Vagina (tissue), 2 donors: ENCODE measurements at places on chromosomes 6 and 20.

GRCh38 chr6:160523223-160523622, 140.9 kb downstream of the LPA start:
- no peak for DNase-seq

DNA sequence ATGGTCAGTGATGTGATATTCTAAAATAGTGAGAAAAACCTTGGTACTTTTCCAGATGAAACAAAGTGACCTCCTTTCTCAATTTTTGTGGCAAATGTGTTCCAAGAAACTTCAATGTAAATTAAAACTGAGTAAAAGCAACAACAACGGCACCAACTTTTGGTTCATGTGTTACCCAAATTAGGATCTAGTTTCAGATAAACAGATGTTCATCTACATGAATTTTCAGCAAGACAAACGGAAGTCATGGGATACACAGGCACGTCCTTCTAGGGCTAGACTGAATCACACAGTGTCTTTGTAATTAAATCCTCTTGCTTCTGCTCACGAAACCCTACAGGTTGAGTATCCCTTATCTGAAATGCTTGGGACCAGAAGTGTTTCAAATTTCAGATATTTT, 915.2 kb downstream of the TFAP2A start:
- DNase-seq, result no peak

GRCh38 chr20:54914995-54915394, 439.6 kb downstream of the DOK5 start:
- no peak for DNase-seq

DNA sequence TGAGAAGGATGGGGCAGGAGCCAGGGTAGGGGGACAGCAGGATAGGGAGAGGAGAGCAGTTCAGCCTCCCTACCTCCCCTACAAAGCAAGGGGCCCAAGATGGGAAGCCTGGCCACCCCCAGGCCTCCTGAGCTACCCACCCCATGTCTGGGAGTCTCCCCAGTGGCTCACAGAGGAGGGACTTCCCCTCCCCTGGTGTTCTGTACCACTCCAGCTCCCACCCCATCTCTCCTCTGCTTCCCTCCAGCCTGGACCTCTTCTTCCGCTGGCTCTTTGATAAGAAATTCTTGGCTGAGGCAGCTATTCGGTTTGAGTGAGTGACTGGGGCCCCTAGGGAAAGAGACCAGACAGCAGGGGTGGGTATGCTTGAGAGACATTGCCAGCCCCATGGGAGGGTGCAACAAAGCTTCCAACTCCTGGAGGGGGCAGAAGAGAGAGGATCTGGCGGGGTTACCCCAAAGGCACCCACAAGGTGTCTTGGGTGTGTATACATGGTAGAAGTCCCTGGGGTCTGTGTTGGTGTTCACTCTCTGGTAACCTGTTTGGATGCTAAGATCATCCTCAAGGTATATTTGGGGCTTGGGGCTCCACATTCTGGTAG, 8.2 kb upstream of the CAPN11 start:
- no peak for DNase-seq

DNA sequence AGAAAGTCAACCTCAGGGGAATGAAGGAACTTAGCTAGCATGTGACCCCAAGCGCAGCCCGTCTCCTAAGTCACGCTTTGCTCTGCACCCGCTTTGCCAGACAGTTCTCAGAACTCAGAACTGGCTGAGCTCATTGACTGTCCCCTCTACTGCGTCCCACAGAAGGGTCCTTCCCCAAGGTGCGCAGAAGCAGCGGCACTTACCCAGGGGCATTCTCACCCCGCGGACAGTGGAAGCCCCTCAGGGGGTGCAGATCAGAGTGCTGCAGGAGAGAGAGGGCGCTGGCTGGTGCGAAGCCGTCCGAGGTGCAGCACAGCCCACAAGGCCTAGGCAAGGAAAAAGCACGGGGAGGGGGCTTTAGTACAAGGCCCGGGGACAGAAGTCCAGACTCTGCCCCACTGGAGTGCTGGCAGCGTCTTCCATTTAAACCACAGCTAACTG, 807 bp downstream of the SNHG17 start:
- no peak for DNase-seq

DNA sequence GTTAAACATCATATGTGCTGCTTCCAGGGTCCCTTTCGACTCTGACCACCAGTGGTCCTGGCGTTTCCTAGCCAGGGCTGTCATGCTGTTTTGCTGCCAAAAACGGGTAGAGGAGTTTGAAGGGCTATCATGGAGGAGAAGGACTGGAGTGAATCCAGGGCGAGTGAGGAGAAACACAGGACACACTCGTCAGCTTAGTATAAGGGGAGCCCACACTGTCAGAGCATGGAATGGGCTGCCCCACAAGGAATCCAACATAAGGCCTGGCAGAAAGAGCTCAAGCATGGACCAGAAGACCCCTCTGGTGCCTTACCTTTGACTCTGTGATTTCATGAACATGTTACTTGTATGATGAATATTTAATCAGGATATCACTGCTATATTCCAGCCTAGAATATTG, 247.2 kb downstream of the NRN1 start:
- DNase-seq, result no peak

DNA sequence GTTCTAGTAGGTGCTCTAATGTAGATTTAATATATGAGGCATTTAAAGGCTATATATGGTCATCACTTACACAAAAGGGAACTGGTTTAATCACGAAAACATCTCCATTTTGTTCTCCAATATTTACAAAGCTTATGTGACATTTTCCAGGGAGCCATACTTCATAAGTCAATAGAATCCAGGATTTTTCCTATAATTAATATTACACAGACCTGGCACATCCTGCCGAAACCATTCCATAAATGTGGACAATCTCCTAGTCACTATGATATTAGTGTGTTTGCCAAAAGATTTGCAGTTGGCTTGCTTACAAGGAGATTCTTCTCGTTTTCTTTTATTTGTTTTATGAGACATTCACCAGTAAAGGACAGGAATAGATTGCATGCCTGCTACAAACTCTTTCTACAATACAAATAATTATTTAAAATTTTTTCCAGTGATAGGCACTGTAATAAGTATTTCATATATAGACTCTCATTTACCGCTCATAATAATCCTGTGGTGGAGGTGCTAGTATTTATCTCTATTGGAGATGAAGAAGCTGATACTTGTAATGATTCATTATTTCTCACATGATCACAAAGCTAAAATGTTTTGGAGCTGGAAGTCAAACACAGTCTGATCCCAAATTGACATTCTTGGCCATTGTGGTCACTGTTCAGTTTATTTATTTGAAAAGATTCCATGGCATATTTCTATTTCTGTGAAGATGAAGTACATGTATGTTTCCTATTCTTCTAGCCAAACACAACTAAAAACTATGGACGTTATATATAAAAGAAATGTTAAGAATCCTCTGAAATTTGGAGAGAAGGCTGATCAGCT, 597.0 kb downstream of the HTR1B start:
- DNase-seq, result no peak

DNA sequence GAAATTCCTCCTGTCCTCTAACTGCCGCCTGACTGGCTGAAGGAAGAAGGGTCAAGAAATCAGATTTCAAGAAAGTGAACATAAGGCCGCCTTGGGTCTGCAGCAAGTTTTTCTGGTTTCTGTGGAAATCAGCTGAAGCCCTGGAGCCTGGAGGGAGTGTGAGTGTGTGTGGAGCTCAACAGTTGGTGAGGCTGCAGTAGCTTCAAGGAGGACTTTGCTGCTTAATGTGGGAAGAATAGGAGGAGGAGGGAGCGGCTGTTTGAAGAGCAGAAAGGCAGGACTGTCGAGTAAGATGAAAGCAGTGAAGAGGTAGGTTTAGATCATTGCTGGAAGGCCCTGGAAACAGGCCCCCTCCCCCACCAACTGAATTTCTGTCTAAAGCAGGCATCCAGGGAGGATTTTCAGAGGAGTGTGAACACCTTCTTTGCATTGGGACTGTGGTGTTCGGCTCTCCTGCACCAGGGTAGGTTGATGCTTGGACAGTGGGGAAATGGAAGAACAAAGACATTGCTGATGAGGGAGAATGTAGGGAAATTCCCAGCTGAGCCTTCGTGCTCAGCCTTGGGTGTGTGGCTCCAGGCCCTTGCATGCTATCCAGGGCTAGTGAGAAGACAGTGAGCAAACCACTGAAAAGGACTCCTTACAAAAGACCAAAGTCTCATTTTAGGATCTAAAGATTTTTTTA, 79.5 kb upstream of the VSTM2L start:
- DNase-seq, result no peak

- DNase-seq, result no peak
Measured at GRCh38 chr20:52799130-52799529, 173.0 kb upstream of the TSHZ2 start.

GRCh38 chr20:40588891-40589290, 100.1 kb downstream of the MAFB start:
- DNase-seq, result no peak
